A549 (cell line): ENCODE measurements at places on chromosomes 1 and 21. TPM values are rescaled to one million over a fixed set of nuclear protein-coding genes. Genes with fewer than 3 reads are reported as not detected.

DNA sequence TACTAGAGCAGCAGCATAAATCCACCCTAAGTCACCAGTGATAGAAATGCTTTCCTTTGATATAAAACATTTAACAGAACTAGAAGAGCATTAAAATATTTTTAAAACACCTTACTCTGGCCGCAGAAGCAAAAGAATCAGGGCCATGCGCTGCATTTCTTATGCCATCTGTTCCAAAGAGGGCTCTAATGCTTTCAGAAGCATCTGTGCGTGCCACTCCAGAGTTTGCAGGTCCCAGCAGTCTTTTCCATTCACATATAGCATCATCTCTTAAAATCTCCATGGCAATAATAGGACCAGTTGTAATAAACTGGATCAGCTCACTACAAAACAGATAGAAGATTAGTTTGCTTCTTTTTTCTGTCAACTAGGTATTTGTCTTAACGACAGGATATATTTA, 69.2 kb downstream of the NME7 start:
- DNase-seq = no peak

GRCh38 chr1:119477710-119478109, 29.3 kb upstream of the HSD3B1 start:
- no peak for DNase-seq

DNA sequence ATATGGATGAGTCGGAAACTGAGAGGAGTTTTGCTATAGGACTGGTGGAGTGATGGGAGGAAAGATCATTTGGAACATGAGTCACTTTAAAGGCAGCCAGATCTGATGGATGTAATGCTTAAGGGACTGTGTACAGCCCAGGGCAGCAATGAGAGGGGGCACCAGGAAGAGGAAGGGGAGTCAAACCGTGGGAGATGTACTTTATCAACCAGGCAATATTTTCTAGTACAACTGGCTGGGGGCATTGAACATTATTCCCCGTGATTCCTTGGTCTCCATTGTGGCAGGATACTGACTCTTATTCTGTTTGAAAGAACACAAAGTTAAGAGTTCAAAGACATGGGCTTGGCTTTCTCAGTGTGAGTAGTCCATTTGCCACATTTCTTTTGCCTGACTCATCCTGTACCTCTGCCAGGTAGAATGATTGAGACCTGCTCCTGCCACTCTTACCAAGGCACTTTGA, 268.2 kb upstream of the NR5A2 start:
- DNase-seq = peak; percentile 68

DNA sequence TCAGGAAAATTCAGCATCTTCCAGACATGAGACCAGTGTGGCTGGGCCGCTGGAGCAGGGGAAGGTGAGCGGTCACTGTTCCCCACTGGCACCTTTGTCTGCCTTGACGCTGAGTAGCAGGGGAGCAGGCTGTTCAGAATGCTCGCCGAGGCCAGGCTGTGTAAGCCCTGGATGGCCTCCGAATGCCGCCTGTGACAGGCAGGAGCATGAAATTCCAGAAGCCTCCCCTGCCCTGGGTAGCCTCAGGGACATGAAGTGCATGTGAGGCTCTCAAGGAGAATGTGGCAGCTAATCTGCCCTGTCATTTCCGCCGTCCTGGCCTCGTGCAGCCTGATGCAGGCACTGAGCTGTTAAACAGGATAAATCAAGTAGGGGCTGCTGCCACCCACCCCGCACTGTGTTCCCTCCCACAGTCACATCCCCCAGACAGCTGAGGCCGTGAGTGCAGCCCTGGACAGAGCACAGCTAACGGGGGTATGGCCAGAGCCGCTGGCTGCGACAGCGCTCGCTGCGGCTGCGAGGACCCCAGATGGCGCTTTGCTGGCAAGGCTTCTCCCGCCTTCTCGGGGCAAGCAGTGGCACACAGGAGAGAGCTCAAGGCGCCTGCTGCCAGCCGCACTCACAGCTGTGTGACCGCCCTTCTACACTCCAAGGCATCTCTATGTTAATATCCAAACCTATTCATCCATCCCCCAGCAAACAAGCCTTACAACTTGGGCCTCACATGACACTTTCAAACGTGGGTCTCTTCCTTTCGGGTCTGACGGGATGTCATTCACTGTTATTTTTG, 105.0 kb upstream of the COL6A1 start:
- no peak for DNase-seq

GRCh38 chr1:2360588-2361364, 30.6 kb downstream of the MORN1 start:
- no peak for DNase-seq

GRCh38 chr1:5424802-5425703, 567.2 kb downstream of the NPHP4 start:
- DNase-seq = no peak

DNA sequence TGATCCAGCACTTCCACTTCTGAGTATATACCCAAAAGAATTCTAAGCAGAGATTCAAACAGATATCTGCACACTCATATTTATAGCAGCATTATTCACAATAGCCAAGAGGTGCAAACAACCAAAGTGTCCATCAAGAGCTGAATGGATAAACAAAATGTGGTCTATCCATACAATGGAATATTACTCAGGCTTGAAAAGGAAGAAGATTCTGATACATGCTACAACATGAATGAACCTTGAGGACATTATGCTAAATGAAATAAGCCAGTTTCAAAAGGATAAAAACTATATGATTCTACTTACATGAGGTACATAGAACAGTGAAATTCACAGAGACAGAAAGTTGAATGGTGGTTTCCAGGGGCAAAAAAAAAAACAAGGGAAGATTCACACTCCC, 88.9 kb downstream of the CCDC185 start:
- no peak for DNase-seq

DNA sequence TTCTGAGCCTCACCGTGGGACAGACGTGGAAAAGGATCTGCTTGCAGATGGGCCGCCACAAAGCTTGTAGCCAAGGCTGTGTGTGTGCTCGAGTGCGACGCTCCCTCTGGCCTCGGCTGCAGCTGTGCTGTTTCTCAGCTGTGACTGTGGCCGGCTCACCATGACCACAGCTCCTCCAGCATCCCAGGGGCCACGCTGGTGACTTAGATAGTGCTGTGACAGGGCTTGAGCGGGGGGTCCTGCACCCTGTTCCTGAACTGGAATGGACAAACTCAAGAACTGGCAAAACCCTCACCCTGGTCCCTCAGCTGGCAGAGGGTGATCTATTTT, 17.4 kb upstream of the ACTRT2 start:
- DNase-seq = no peak

- DNase-seq = no peak
These were observed 2.5 kb downstream of the ZNF496 start for GRCh38 chr1:247329097-247329617.

DNA sequence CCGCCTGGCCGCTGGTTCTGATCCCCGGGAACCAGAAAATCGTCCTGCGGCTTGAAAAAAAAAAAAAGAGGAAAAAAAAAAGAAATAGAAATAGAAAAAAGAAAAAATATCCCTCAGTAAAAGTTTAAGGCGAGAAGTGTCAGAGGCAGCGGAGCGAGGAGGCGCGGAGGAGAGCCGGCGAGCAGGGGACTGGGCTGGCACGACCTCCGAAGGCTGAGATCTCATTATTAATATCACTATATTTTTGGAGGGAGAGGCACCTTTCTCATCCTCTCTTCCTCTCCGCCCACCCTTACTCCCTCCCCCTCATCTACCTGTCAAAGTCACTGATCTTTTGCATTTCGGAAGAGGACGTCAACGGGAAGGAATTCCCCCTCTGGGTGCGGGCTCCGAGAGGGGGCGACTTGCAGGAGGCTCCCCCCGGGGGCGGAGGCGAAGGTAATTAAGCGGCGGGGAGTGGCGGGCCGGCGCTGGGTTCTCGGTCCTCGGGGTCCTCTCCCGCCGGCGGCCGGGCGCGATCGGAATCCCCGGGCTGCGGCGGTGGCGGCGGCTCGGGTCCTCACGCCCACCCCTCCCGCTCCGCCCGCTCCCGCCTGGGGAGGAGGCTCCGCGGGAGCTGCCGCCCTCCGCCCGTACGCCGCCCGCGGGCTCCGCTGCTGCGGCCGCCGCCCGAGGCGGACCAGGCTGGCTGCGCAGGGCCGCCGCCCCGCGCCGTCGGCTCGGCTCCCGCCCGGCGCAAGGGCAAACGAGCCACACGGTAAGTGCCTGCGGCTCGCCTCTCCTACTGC, at the start of gene NTNG1:
Gene NTNG1, plus strand, starts transcription at position 337 of the 788 bp plus-strand sequence.
- DNase-seq = no peak

DNA sequence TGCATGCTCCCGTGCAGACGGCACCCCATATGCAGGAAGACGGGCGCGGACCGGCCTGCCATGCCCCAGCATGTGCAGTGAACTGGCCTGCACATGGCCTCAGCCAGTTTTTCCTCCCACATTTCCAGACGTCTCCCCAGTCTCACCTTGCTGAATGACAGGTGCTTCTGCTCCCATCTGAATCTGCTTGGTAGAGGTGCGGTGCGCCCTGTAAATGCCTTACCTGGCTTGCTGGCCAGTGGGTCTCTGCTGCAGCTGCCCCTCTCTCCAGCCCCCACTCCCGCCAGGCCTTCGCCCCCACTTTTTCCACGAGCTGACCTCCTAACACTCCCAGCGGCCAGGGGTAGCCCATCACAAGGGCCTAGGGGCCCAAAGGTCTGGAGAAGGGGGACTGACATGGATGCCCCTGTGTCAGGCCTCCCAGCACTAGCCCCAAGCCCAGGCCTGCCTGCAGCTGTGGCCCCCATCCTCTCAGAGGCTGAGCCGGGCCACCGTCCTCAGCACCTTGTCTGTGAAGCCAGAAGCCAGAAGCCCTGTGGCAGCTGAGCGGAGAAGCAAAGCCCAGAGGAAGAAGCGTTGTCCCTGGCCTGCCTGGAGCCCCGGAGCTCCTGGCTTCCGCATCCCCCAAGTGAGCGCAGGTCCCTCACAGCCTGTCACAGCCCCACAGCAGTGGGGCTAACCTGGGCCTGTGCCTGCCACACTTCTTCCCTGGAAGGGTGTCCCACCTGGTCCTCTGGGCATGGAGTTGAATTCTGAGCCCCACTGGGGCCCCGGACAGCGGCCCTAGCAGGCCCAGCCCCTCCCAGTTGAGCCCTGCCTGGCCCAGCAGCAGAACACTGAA, 3.7 kb upstream of the SLC19A1 start:
- no peak for DNase-seq

DNA sequence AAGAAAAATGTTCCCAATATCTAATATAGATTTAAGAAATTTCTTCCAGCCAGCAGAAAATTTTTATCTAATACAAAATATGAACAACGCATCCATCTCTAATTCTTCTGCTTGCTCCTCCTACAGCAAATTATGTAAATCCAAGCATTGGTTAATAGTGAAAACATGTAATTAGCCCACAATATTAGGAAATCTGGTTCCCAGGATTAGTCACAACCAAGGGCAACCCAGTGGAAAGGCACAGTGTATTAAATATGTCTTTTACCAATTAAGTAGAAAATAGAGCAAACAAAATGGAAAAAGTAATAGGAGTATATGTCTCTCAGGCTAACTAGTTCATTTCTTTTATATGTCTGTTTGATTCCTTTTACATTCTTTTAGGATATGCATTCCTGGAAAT, 59.4 kb upstream of the IFI44L start:
- no peak for DNase-seq

DNA sequence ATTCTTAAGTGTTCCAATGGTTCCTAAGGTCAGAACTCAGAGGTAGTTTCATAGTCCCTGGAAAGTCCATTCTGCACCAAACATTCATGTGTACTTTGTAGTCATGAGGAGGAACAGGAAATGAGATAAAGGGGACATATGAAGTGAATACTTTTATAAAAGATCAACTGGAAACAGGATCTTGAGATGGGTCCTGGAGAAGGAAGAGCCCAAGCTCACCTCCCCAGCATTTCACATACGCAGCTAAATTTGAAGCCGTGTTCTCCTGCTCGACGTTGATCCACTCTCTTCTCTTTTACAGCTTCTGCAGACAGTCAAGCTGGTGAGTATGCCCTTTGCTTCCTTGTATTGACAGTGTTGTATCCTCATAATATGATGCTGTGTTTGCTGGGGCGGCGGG, 429 bp downstream of the FCGR2A start:
- DNase-seq = no peak

GRCh38 chr1:96361961-96362360, 359.6 kb upstream of the PTBP2 start:
- DNase-seq = no peak

DNA sequence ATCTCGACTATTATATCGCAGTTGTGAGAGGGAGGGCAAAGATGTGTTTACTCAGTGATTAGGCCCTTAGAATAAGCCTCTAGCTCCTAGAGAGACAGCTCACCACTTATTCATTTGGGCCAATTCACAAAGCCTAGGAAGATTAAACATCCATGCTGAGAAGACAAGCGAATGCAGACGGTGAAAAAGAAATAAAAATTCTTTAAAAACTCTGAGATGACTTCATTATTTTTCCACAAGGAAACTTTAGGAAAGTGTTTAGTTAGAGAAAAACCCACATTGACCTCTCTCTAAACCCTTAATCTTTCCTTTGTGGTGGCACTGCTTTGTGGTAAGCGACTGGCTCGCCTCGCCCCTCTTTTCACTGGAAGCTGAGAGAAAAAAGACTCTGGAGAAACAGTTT, 146.8 kb upstream of the DMRTA2 start:
- no peak for DNase-seq

DNA sequence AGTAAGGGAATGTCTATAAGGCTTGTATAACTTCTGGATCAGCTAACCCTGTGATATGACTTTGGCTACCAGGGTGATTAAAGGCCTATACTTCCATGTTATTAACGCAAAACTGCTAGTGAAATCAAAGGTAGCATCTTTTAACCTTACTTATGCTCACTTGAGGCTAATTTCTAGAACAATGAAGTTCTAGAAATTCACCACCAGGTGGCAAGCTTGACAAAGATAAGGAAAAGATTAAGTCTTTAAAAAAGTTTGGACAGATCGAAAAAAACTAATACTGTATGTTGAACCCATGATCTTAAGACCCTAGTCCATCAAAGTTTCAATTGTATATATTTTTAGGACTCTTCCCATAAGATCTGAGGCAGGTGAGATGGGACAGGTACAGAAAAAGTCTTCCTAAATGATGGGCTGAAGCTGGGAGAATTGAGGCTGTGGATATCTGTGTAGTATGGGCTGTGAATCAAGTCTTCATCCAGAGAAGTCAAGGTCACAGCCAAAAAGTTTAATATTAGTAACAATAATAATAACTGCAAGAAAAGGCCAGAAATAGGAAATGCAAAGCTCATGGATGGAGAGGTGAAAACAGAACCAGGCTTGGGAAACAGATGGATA, 18.8 kb downstream of the KYAT3 start:
- DNase-seq = peak; percentile 25

DNA sequence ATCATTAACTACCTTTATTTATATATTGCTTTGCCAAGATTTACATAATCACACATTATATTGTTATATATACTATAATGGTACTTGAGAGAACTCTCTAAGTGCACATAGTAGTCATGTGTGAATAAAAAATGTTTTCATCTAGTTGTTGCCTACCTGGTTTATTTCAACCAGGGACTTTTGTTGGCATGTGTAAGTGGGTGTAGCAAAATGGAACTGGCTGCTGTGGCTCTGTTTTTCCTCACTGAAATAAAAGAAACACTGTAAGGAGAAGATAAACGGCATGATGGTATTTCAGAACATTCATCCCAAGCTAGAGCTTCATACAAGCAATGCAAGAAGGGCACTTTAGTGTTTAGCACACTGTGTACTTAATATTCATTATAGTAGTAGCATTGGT, 14.9 kb downstream of the RBBP4 start:
- DNase-seq = no peak

CYP4B1 gene
- polyA plus RNA-seq = not detected in 3 replicates

KCNJ15 gene
- polyA plus RNA-seq = 0.05 to 0.30 TPM in 2 of 3 replicates, not detected in the other

LAX1 gene
- not detected in 3 replicates for polyA plus RNA-seq

F13B gene
- 0.19 to 0.33 TPM (median 0.21 TPM) in 3 replicates for polyA plus RNA-seq

FLAD1 gene
- 34.1 to 38.2 TPM (median 36.0 TPM) in 3 replicates for polyA plus RNA-seq

EPHA8 gene
- not detected in 3 replicates for polyA plus RNA-seq

DAB1 gene
- polyA plus RNA-seq = not detected in 3 replicates

USH2A gene
- polyA plus RNA-seq = not detected in 3 replicates

VCAM1 gene
- polyA plus RNA-seq = 0.05 to 0.12 TPM in 2 of 3 replicates, not detected in the other

ALX3 gene
- not detected in 3 replicates for polyA plus RNA-seq
